ENCODE measurements at places on chromosomes 7 and 10.

DNA sequence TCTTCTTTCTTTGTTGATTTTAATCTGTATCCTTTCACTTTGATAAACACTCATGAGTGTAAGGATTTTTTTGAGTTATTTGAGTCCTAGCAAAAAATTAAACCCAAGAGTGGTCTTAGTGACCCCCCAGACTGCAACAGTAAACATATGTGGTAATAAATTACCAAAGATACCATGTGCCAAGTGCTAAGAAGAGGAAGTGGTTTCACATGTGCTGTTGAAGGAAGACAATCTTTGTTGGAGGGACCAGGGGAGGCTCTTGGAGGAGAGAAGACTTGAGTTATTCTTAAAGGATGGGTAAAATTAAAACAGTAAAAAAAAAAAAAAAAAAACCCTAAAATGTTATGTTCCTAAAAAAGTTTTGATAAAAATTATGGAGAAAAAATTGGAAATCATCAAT lies 150.2 kb downstream of the SEC23IP start:
- no peak for DNase-seq

- no peak for DNase-seq
Observed at GRCh38 chr10:133347710-133348517, 741 bp downstream of the PRAP1 start.

DNA sequence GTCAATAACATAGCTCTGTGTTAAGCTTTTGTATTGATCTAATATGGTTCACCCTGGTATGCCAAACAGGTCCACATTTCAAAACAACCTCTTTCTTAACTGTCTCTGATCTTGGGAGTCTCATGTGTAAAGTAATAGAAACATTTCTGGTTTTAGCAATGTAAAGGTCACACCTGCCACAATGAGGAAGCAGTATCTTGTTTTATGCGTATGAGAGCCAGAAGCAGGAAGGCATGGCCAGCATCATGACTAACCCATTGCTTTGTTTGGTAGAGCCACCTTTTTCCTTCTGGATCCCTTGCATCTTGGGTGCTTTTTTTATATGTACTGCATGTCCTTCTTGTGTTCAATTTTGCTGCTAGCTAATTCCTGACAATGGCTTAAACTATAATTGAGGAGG lies 411.3 kb upstream of the SEMA3C start:
- DNase-seq: no peak

- no peak for DNase-seq
Observed at GRCh38 chr10:7773845-7774801, 13.7 kb downstream of the KIN start.

DNA sequence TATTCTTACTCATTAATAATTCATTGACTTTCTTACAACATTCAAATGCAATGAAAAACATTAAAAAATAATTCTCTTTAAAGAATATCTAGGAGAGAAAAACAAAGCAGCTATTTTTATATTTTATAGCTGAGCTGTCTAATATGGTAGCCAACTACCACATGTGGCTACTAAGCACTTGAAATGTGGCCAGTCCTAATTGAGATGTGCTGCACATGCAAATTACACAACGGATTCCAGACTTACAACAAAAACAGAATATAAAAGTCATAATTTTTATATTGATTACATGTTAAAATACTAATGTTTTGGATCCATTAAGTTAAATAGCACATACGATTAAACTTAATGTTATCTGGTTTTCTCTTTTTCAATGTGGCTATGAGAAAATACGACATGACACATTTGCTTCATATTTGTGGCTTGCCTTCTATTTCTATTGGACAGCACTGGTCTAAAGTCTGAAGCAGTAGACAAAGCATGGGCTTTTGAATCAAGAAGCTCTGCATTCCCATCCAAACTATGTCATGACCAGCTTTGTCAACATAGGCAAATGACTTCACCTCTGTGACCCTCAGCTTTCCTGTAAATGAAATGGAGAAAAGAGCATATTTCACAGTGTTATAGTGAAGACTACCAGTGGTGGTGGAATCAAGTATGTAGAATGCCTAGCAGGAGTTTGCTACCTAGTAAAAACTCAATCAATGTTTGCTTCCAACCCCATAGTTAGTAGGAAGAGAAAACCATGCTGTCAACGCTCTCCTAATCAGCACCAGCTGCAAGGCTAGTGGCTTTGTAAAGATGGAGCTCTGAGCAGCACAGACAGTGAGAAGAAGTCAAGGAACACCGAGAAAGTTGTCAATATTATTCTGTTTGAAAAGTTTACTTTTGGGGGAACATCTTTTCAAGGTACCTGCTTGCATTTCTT lies 37.1 kb upstream of the GDF10 start:
- no peak for DNase-seq

GRCh38 chr7:26060733-26061677 lies 91.0 kb upstream of the NFE2L3 start:
- DNase-seq: no peak

DNA sequence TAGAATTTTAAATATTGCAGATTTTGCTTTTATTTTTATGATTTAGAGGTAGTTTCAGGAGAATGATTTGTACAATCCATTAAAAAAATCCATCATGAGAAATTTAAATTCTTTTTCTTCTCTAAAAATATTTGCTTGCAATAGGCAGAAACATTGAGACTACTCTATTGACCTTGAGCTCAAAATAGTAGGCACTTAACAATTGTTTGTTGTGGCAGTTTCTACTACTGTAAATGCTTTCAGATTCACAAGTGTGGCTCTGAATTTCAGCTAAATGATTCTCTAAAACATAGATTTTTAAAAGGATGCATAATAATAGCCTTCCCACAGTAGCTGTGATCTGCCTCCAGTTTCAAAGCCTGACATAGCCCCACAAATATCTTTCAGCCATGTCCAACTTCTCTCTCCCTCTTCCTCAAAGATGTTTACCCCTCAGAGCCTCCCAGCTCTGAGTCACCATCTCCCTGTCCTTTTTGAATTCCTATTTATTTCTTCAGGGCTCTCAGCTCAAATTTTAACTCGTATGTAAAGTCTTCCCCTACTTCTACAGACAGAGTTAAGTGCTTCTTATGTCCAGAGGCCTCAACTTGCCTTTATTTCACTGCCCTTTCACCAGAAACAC lies 160.5 kb downstream of the AOAH start:
- no peak for DNase-seq

DNA sequence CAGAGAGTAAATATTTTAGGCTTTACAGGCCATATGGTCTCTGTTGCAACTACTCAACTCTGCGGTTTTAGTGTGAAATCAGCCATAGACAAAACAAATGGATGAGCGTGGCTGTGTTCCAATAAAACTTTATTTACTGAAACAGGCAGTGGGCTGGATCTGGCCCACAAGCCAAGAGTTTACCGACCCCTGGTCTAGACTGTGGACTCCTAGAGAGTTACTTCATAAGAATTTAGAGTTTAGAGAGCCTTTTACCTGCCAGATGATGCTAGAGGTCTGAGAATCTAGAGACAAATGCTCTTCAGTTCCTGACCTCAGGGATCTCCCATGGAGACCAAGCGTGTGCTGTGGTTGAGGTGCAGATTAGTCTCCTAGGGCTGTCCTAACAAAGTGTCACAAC lies 174.8 kb downstream of the PTEN start:
- DNase-seq: no peak

GRCh38 chr10:113690749-113691148 lies 11.0 kb downstream of the CASP7 start:
- no peak for DNase-seq

DNA sequence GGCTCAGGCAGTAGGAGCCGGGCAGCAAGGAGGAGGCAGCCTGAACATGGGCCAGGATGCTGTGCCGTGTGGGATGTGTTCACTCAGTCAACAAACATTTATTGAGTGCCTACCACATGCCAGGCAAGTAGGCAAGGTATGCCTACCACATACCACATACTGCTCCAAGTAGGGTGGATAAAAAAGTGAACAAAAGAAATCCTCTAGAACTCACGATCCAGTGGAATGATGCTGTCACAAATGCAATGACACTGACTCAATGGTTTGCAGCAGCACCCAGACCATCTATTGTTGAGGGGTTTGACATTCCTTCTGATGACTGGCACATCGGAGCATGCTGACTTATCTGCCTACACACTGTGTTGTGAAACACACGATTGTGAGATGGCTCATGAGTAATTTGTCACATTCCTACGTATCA lies 413.5 kb downstream of the NRG3 start:
- DNase-seq: no peak

GRCh38 chr10:34613491-34613890 lies 201.6 kb downstream of the PARD3 start:
- no peak for DNase-seq

DNA sequence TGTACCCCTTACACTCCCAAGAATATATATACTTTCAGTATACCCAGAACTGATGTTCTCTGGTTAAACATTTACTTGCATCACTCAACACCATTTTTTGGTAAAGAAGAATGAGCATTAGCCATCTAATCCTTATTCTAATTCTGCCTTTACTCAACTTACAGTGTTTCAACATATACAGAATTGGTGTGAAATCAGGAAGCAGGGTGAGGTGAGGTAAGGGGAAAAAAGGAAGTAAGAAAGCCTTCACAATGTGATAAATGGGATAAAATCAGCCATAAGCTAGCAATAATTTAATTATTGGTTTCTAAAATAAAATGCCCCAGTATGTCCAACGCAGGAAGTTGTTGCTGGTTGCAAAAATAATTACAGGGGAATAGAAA lies 605.4 kb downstream of the KCNMA1 start:
- DNase-seq: no peak

DNA sequence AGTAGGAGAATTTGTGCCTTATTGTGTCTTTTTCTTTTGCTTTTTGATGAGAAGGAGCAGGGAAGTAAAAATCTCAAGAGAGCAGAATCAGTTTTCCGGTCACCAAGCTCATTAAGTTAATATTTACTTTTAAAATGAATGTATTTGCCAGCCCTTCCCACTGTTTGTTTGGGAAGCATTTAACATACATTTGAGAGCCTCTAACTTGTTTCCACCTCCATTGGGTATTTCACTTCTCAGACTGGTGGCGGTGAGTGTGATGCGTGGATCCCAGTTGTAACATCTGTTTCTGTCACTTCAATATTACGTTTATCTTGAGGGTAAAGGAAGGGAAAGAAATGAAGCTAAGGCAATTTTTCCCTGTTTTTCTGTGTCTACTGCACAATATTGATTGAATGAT lies 22.8 kb downstream of the CDK14 start:
- DNase-seq: no peak

DNA sequence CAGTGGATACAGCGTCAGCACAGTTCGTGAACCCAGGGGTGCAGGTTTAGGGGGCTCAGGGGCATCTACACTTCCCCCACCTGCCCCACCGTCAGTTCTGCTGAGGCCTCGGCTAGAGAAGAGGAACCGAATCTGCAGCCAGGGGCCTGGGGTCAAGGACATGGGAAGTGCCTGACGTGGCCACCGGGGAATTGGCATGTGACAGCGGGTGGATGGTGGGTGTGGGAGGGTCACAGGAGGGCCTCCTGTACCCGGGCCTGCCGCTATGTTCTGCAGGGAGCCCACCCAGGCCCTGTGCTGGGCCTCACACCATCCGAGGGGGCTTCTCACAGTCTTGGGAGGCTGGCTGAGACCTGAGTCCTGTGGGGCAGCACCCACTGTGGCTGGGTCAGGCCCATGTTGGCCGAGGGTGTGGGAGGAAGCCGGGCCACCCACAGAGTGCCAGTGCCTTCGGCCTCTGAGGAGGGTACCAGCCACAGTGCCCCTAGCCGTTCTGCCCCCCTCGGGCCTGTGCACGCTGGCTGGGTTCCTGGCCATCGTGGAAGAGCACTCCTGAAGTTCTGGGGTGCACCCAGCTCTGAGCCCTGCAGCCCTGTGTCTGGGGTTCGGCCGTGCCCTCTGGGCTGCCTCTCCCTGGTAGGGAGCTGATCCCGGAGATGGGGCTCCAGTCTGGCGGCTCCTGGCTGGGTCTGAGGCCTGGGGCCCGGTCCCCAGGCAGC lies 5.9 kb downstream of the TTYH3 start:
- no peak for DNase-seq

DNA sequence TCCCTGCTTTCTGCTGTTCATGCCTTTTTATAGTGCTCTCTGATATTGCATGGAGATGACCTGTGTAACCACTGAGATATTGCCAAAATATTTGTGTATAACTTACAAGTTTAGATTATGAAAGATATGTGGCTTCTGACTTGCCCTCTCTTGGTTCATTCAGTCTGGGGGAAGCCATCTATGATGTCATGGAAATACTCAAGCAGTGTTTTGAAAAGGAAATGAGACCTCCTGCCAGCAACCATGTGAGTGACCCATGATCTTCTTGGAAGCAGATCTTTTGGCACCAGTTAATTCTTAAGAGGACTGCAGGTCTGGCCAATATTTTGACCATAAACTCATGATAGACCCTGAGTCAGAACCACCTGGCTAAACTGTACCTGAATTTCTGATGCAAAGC lies 183.0 kb downstream of the THSD7A start:
- no peak for DNase-seq

GRCh38 chr10:45023426-45023825 lies 22.7 kb downstream of the ZNF22 start:
- no peak for DNase-seq

GRCh38 chr7:158421361-158421760 lies 166.3 kb downstream of the PTPRN2 start:
- no peak for DNase-seq

DNA sequence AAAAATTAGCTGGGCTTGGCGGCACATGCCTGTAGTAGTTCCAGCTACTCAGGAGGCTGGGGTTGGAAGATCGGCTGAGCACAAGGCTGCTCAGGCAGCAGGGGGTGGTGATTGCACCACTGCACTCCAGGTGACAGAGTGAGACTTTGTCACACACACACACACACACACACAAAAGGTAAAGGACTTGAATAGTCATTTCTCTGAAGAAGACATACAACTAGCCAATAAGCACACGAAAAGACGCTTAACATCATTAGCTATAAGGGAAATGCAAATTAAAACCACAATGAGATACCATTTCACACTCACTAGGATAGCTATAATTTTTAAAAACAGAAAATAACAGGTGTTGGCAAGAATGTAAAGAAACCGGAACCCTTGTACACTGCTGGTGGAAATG lies 48.6 kb downstream of the HIP1 start:
- DNase-seq: no peak

DNA sequence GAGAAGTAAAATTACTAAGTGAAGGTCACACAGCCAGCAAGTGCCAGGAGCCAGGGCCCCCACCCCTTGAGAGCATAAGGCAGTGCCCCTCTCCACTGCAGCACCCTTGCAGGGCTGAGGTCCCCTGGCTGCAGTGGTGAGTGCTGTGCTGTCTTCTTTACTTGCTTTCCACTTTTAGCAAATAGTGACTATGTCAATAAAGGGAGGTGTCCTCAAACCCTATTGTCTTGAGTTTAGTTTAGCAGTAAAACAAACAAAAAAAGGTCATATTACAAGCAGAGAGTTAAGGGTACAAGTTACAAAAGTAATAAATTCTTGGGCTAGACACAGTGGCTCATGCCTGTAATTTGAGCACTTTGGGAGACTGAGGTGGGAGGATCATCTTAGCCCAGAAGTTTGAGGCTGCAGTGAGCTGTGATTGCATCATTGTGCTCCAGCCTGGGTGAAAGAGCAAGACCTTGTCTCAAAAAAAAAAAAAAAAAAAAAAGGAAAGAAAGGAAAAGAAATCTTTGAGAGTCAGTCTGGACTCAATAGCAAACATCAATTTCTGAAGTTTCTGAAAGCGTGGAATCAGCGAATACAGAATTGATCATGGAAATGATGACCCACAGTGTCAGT lies 39.0 kb upstream of the KIF5B start:
- no peak for DNase-seq

GRCh38 chr7:6271060-6271658 lies 1.3 kb downstream of the CYTH3 start:
- peak; percentile 11 for DNase-seq

GRCh38 chr7:45606050-45606449 lies 31.9 kb downstream of the ADCY1 start:
- no peak for DNase-seq

Measured in effector memory CD4-positive, alpha-beta T cell (primary cell).